ENCODE measurements at places on chromosomes 6 and 20. TPM values are rescaled to one million over a fixed set of nuclear protein-coding genes. Genes with fewer than 3 reads are reported as not detected.

- no peak for DNase-seq
Measured at GRCh38 chr6:106446287-106446885, 85.9 kb downstream of the CRYBG1 start.

DNA sequence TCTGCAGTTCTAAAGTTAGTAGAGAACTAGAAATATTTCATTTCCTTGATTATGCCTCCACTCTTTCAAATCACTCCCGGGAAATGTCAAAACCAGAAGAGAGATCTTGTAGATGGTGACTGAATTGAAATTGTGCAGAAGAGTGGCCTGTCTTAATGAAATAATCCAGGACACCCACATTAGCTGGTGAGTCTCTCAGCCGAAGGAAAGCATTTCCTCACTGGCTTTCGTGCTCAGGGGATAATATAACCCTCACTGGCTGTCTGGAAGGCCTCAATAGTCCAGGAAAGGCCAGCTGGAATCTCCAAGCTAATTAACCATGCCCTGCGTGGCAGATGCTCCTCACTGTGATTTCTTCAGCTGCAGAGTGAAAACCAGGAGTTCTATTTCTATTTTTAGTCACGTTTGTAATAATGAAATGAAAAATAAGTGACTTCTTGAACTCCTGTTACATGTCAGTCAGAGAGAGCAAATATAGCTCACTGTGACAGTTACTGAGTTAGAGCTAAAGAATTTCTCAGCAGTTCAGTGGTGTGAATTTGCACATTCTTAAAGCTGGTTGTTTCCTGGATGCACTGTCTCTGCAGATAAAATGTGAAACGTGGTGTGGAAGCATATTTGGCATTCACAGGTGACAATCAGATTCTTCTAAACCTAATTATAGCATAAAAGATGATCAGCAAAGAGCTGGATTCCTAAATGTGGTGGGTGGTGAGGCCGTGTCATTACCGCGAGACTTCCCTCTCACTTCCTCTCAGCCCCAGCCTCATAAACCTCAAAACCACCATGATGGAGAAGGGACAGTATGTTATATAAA lies 211.7 kb downstream of the LMBRD1 start:
- no peak for DNase-seq

GRCh38 chr6:87925373-87926060 lies 122.1 kb upstream of the SPACA1 start:
- no peak for DNase-seq

The DEFB124 gene
- total RNA-seq = 1.7 TPM

The SLC9A8 gene
- 12.7 TPM for total RNA-seq

The HTR1E gene
- total RNA-seq = not detected

The OOEP gene
- not detected for total RNA-seq

DNA sequence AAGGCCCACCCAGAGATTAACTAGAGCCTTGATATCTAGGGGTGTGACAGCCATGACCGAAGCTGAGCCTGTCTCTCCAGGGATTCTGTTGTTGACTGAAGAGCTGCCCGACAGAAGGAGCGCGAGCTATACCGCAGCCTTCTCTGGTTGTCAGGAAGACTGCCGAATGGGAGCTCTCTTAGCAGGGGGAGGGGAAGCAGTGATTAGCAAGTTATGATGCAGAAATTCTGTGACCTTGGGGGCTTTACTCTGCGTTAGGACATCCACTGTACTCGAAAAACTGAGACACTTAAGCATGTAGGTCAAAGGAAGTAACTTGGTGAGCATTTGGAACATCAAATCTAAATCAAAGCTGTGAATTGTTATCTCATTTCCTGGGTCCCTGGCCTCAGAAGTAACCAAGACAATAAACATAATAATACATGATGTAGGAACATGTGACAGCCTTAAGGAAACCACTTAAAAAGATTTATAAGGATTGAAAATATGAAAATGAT lies 84.7 kb downstream of the MAP3K4 start:
- no peak for DNase-seq

The PHF20 gene
- total RNA-seq = 59.8 TPM
